ENCODE measurements at places on chromosomes 2 and 18.

DNA sequence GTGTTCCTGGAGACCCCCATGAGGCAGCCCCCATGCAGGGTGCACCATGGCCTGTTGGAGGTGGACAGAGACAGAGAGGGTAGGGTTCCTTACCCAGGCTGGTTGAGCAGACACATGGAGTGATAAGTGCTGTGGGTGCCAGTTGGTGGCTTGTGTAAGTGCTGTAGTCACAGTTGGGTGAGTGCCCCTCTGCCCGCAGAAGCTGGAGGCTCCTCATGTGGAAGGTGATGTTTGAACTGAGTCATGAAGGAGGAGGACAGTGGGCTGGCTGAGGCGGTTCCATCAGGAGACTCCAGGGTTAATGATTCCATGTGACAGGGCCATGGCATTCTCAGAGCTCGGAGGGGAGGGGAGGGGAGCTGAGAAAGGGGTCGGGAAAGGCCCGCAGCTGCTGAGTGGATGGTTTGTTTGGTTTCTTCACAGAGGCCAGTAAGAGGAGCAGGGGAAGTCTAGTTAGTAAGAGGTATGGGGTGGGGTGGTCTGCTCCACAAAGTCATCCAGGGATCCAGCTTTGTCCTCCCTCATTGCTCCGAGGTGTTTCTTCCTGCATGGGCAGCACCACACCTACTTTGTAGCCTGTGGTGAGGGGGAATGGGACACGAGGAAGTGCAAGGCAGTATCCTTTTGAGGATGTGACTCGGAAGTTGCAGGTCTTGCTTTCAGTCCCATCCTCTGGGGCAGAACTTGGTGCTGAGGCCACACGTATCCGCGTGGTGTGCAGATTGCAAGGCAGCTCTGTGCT, 13.6 kb downstream of the IMPA2 start:
- DNase-seq: no peak

DNA sequence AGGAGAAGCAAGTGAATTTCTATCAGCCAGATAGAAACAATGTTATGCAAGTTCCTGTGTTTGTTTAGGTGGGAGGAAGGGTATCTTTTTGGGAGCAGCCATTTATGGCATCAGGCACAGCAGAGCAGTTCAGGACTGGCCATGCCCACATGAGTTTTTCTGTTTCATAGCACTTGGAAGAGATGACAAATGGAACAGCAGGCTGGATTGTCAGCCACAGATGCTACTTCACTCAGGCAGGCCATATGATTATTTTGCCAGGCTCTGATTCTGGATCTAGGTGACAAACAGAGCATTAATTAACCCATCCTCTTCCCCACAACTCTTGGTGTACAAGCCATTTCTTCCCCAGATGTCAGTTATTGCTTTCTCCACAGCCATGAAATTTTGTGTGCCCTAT, 63.8 kb downstream of the GALNT13 start:
- DNase-seq: no peak

- no peak for DNase-seq
Measured at GRCh38 chr2:111930875-111931274, 32.5 kb downstream of the MERTK start.

DNA sequence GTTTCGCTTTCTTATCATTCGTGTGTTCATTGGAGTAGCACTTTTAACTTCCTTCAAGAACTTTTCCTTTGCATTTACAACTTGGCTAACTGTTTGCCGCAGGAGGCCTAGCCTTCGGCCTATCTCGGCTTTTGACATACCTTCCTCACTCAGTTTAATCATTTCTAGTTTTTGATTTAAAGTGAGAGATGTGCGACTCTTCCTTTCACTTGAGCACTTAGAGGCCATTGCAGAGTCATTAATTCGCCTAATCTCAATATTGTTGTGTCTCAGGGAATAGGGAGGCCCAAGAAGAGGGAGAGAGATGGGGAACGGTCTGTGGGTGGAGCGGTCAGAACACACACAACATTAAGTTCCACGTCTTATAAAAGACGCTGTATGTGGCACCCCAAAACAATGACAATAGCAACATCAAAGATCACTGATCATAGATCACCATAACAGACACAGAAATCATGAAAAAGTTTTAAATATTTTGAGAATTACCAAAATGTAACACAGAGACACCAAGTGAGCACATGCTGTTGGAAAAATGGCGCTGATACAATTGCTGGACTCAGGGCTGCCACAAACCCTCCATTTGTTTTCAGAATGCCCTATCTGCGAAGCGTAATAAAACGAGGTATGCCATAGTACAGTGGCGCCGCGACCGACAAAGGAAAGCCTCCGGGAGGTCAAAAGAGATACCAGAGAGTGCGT, 553 bp downstream of the TIGD1 start:
- no peak for DNase-seq

- no peak for DNase-seq
Measured at GRCh38 chr2:47815764-47816163, 32.8 kb downstream of the MSH6 start.

GRCh38 chr2:109311771-109312170, 182.8 kb downstream of the SH3RF3 start:
- no peak for DNase-seq

GRCh38 chr2:165428926-165429325, 40.6 kb upstream of the CSRNP3 start:
- no peak for DNase-seq

GRCh38 chr18:70455731-70456130, 166.9 kb downstream of the SOCS6 start:
- no peak for DNase-seq

DNA sequence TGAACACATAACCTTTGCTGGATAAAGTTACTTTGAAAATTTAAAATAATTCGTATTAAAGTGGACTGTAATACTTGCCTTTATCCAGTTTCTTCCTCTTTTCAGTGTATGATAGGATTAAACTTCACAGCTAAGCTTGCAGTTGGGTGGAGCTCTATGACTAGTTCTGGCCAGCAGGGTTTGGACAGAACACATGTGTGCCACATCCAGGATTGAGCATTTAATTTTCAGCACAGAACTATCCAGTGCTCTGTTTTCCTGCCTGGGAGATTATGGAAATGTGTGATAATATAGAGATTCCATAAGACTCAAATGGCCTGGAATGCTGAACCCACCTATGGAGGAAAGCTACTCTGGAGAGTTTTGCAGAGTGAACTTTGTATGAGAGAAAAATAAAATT, 200.2 kb downstream of the OSR1 start:
- DNase-seq: no peak

DNA sequence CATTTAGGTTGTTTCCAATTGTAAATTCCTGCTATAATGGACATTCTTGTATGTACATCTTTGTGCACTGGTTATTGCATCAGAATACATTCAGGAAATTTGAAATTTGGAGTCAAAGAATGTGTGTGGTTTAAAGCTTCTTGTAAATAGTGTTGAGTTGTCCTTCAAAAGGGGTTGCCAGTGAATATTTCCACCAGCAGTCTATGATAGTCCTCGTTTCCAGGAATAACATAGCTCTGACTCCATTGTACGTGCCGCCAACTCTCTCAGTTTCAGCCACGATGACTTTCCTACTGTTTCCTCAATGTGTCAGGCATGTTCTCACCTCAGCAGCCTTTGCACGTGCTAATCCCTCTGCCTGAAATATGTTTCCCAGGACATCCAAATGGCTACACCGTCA, 10.9 kb upstream of the HS6ST1 start:
- DNase-seq: no peak

DNA sequence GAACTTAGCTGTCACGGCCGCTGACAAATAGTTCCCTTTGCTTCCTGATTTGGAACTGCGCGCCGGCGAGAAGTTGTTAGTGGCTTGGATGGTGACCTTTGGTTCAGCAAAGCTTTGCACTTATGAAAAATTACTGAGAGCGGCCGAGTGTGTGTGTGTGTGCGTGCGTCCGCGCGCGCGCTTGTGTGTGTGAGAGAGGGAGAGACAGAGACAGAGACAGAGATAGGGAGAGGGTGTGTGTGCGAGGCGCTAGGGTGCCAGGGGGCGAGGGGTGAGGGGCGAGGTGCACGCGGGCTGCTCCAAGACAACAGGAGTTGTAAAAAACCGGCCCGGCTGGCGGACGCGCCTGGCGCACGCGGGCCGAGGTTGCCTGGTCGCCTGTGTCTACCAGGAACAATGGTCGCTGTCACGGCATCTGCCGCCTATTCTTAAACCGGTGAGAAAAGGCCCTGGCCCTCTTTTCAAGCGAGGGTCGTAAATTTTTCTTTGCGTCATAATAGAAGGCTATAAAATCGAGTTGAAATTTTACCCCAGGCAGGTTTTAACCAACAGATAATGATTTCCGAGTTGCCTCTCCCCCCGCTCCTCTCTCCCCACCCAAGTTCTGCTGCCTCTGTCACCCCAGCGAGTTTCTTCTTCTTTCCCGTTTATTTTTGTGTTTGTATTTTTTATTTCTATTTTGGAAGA, 535 bp downstream of the HOXD3 start:
- DNase-seq: no peak

DNA sequence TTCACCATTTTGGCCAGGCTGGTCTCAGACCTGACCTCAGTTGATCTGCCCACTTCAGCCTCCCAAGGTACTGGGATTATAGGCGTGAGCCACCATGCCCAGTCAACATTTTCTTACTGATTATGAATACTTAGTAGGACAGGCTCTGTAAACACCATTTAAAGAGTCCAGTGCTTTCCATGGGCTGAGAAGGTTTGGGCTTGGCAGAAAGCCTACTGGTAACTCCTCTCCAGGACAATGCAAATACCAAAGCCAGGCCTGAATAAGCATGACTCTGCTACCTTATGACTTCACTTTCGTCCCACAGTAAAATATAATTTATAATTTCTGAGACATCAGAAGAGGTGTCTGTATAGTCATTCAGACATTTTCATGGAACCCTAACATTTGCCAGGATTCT, 60.2 kb upstream of the FAM117B start:
- no peak for DNase-seq

GRCh38 chr18:74544898-74545297, 10.6 kb downstream of the CNDP1 start:
- no peak for DNase-seq

DNA sequence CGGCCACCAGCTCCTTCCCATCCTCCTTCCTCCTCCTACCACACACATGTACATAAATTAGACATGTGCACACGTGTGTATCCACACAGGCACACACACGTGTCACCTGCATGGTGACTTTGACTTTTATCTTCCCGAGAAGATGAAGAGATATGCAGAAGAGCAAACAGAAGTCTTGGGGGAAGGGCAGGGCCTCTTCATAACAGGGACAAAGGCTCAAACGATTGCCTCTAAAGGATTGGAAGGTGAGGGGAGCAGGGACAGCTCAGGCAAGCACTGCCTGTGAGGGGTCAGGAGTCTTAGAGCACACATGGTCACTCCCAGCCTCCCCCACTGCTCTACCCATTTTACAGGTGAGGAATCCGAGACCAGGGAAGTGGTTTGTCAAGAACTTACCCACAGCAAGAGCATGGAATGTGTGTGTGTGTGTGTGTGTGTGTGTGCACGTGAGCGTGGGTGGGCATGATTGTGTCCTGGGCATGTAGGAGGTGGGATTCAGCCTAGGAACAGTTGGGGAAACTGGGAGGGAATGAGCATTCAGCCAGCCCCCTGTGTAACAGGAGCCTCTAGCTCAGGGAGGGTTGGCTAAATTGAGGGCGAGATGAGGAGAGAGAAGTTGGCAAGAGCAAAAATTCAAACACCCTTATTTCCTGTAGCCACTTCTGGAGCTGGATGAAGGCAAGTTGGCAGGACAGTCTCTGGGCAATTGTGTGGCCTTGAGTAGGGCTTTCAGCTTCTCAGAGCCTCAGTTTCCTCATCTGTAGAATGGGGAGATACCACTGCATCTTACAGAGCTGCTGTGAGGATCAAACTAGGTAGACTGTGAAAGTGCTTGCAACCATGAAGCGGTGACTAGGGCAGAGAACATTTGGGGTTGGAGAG, 24.2 kb downstream of the CIB4 start:
- no peak for DNase-seq

GRCh38 chr2:129239141-129239540, 740.3 kb upstream of the RAB6C start:
- DNase-seq: no peak
